CD4-positive, alpha-beta T cell treated with Interleukin-4 for 1 hour (primary cell): ENCODE measurements at places on chromosomes 1 and 21.

DNA sequence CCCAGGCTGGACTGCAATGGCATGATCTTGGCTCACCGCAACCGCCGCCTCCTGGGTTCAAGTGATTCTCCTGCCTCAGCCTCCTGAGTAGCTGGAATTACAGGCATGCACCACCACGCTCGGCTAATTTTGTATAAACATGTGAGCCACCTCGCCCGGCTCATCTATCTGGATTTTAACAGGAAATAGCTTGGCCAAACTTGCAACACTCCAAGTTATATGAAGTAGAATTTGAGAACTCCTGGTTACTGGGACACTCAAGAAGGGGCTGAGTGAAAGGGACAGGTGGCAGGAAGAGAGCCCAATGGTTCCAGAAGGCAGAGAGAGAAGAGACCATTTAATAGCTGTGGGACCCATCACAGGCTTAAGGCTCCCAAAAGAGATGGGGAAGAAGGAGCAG is 2.9 kb upstream of the GPX7 start:
- DNase-seq, result no peak

DNA sequence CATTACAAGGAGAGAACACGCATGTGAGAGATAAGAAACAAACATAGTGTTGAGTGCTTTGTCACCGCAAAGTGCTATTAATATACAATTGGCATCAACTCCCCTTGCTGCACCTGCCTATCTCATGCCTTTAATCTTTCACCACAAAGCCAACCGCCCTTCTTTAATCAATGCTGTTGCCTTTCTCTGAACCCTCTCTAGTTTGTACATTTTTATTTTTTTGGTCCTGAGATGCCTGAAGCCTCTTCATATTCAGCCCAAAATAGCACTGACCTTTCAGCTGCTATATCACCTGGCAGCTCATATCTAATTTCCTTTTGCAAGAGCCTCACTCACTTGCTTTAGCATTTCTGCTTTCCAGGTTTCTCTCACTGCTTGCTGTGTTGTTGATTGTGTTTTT is 504.7 kb downstream of the NUF2 start:
- DNase-seq, result no peak

GRCh38 chr21:42398436-42399028 is 2.7 kb upstream of the TMPRSS3 start:
- no peak for DNase-seq

- DNase-seq, result no peak
These were observed 4.9 kb downstream of the OLIG2 start for GRCh38 chr21:33030633-33031032.

- DNase-seq, result peak; percentile 80
These were observed 9.0 kb downstream of the CD2 start for GRCh38 chr1:116763116-116763786.

DNA sequence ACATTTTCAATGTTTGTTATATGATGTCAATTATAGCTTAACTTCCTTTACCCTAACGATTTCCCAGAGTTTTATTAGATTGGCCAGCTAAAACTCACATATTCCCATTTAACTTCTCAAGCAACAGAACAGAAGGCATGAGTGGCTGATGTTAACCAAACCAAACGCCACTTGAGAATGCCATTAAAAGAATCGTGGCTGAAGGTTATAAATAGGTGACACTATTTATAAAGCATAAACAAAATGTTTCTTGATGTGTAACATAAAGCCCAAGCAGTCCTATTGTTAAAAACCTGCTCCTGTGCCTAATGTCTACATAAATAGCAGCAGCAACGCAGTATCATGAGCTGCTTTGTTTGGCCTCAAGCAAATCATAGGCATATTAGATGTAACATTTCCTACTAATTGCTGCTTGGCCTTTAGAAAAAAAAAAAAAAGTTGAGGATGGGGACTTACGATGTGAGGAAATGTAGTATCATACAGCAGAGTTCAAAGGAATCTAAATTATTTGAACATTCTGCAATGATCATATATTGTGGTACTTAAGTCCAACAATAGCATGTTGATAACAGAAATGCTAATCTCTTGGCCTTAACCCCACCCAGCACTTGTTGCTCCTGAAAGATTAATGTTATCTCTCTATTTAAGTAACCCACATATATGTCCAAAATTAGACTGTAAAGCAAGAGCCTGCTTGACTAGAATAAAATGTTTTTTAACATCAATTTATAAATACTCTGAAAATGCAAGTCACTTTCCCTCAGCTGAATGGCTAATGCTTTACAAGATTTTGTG is 106.0 kb downstream of the ESRRG start:
- DNase-seq, result no peak

GRCh38 chr1:59560807-59561450 is 253.8 kb upstream of the HOOK1 start:
- no peak for DNase-seq

GRCh38 chr21:25464275-25464674 is 143.0 kb downstream of the MRPL39 start:
- no peak for DNase-seq

GRCh38 chr1:9111957-9112356 is 16.9 kb downstream of the GPR157 start:
- no peak for DNase-seq
